ENCODE measurements at places on chromosomes 4 and X.

GRCh38 chr4:153114771-153115321, 89.4 kb upstream of the TRIM2 start:
- DNase-seq = peak; percentile 15

DNA sequence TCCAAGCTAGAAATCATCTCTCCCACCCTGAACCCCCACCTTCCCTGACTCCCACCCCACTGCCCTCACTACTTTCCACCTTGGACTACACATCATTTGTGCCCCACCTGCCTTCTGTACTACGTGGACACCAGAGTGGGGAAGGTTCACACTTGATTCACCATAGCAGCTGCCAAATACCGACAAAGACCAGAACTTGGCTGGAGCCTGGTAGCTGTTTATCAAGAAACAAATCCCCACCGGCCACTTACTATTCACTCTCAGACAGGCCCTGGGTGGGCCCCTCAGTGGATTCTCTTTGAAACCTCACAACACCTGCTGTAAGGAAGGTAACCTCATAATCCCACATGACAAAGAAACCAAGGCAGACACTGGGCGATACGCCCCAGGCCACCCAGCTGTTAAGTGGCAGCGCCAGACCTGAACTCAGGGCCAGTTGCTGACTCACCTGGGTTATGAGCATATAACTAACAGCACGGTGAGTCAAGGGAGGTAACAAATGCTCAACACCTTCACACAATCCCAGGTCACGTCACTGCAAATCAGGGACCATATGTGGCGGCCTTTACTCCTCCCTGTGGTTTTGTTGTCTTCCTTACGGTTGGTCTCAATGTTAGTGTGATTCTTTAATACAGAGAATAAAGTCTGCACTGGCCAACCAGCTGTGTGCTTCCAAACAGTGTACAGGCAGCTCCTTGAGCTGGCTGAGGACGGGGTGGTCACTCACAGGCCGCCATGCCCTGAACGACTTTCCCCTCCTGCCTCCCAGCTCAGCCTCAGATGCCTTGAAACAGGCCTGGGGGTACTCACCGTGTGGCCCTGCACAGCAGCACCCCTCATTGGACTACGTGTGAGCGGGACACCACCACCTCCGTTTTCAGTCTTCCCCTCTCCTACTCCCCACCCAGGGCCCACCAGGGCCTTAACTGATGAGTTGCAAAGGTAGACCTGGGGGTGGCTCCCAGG, 7.5 kb downstream of the WDR1 start:
- no peak for DNase-seq

DNA sequence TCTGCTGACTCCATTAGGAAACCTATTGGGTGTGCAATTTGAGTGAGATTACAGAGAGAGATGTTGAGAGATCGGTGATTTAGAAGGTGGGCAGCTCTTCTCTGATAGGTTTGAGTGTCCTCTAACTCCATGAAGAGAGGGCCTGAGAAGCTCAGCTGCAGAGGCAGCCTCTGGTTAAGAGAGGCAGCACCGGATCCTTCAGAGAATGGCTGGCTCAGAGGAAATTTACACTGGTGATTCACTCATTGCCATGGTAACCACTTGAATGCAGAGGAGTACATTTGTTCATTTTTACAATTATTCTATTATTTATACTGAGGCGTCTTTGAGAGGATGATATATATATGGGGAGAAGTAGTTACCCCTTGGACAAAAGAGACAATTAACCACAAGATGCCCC, 171.7 kb downstream of the PDGFRA start:
- peak; percentile 61 for DNase-seq

GRCh38 chr4:54783402-54784110, 125.8 kb downstream of the KIT start:
- DNase-seq = peak; percentile 32

- DNase-seq = no peak
Observed at GRCh38 chr4:183431614-183432013, 12.8 kb upstream of the CDKN2AIP start.

GRCh38 chrX:40152173-40152711, 54.5 kb upstream of the BCOR start:
- DNase-seq = no peak

- DNase-seq = no peak
Observed at GRCh38 chr4:78068481-78068880, 11.4 kb downstream of the FRAS1 start.

DNA sequence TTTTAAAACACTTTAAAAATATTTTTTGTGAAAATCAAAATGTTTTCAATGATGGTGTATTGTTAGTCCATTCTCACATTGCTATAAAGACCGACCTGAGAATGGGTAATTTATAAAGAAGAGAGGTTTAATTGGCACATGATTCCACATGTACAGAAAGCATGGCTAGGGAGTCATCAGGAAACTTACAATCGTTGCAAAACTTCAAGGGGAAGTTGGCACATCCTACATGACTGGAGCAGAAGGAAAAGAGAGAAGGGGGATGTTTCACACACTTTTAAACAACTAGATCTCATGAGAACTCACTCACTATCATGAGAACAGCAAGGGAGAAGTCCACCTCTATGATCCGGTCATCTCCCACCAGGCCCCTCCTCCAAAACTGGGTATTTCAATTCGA, 110.7 kb downstream of the TMEM47 start:
- no peak for DNase-seq

DNA sequence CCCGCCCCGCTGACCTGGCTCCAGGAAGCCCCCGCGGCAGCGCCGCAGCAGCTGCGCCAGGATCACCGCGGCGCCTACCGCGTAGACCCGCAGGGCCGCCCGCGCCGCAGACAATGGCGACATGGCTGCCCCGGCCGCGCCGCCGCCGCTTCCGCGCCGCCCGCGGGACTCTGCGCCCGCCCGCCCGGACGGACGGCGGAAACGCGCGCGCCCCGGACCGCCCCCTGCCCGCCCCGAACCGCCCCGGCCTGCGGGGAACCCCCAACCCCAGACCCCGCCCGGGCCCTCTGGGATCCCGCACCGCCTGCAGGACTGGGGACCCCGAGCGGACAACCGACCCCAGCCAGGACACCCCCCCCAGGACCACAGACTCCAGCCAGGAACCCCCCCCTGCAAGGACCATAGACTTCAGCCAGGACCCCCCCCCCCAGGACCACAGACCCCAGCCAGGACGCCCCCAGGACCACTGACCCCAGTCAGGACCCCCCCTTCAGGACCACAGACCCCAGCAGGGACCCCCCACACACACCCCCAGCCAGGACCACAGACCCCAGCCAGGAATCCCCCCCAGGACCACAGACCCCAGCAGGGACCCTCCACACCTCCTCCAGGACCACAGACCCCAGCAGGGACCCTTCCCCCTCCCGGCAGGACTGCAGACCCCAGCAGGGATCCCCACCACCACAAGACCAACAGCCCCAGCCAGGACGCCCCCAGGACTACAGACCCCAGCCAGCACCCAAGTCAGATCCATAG, at the start of the genes DHRSX and ZBED1:
DHRSX (minus strand) TSS at position 174 of the 756 bp plus-strand sequence; CDS start at position 123, 51 bp downstream.
ZBED1 (minus strand) TSS at position 174 of the 756 bp plus-strand sequence. CDS start 10,257 bp downstream, outside the sequence.
- DNase-seq = no peak

DNA sequence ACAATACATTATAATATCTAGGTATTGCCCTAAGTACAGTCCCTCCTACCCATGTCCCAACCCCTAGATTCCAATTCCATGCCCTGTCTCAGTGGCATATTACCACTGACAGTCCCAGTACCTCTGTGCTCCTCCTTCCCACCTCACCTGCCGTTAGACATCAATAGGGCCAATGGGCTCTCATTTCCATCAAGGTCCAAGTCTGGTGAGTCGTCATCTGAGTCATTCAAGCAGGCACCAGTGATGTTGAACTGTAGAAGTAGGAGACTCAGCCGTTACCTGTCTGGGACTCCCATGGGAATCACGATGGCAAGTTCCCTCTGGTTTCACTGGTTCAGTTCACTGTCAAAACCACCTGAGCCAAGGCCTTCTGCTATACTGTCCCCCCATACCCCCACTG, 51.7 kb downstream of the PHF8 start:
- DNase-seq = no peak

DNA sequence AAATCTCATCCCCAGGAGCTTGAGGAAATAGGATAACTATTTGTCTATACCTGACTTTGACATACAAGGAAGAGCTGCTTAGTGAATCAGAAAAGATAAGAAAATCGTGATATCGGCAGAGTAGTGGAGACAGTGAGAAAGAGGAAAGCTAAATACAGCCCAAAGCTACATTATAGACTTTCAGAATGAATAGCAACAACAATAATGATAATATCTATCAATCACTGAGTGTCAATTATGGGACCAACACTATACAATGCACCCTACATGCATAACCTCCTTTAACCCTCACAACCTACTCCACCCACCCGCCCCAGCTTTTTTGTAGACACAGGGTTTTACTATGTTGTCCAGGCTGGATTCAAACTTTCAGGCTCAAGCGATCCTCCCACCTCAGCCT, 205.1 kb downstream of the PPP3CA start:
- DNase-seq = no peak

DNA sequence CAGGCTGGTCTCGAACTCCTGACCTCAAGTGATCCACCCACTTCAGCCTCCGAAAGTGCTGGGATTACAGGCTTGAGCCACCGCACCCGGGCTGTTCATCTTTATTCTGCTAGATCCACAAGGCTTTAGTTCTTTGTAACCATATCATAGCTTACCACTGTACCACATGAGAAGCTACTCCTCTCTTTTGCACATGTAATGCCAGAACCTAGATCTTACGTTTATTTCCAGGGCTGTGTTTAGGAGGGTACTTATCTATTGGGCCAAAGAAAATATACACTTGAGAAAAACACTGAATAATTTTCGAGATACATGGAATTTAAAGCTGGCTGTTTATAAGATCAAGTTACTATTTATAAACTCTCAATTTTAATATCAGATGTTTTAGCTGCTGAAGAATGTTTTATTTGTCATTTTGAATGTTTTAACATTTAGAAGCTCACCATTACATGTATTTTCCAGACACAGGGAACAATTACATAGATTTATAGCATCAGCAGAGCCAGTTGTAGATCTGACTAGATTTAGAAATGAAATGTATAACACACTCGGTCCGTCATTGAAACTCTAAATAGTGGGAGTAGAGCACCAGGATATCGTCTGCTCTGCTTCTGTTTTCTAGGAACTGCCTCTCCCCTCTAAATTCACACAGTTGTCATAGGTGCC, 155.3 kb upstream of the HAND2 start:
- no peak for DNase-seq

- DNase-seq = no peak
Observed at GRCh38 chr4:83232082-83232481, 52.5 kb downstream of the COQ2 start.

GRCh38 chr4:18675586-18676525, 654.3 kb upstream of the LCORL start:
- no peak for DNase-seq

GRCh38 chrX:98731821-98732220, 1678.3 kb downstream of the PCDH19 start:
- no peak for DNase-seq

DNA sequence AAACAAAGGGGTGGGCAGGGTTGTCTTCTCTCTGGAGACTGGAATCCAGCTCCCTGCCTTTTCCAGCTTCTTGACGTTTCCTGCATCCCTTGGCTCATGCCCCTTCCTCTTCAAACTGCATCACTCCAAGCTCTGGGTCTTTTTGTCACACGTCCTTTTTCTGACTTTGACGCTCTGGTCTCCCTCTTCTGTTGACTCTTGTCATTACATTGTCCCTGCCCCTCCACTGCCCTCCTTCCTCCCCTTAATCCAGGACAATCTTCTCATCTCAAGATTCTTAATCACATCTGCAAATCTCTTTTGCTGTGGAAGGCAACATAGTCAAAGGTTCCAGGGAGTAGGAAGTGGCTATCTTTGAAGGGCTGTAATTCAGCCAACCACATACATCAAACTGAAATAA, 178.3 kb downstream of the TMA16 start:
- DNase-seq = no peak

DNA sequence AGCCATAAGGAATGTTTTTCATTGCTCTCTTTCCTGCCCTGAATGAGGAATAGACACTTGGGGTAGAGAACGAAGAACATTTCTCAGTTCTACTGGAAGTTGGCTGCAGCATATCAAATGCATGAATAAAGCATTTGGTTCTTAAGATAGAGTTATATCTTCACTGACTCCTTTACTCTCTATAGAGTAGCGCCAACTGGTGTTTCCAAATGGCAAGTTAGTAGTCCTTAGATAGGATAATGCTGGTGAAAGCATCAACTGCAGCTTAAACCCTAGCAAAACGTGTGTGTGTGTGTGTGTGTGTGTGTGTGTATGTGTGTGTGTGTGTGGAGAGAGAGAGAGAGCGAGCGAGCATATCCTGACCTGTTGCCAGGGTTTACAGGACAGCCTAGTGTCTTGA, 62.2 kb upstream of the FRMPD4 start:
- DNase-seq = no peak

DNA sequence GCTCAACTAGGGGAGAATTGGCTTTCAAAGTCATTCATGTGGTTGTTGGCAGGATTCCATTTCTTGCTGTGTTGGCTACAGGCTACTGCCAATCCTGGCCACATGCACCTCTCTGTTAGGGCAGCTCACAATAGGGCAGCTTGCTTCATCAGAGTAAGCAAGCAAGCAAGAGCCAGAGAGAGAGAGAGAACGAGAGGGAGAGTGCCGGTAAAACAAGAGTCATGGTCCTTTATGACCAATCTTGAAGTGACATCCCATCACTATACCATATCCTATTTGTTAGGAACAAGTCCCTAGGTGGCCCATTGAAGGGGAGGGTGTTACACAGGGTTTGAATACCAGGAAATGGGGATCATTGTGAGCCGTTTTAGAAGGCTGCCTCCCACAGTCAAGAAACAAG, 33.0 kb upstream of the TLR2 start:
- no peak for DNase-seq

DNA sequence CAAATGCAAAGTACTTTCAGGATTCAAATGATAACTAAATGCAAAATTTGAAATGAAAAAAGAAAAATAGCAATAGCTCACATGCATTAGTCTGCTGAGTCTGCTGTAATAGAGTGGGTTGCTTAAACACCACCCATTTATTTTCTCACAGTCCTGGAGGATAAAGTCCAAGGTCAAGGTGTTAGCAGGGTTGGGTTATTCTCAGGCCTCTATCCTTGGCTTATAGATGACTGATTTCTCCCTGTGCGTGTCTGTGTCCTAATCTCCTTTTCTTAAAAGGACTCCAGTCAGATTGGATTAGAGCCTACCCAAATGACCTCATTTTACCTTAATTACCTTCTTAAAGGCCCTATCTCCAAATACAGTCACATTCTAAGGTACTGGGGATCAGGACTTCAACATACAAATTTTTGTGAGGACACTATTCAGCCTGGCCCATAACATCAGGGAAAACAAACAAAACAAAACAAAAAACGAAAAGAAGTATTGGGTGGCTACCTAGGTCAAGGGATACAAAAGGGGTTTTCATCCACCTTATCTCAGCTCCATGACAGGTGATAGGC, 6.3 kb upstream of the TBL1X start:
- no peak for DNase-seq

DNA sequence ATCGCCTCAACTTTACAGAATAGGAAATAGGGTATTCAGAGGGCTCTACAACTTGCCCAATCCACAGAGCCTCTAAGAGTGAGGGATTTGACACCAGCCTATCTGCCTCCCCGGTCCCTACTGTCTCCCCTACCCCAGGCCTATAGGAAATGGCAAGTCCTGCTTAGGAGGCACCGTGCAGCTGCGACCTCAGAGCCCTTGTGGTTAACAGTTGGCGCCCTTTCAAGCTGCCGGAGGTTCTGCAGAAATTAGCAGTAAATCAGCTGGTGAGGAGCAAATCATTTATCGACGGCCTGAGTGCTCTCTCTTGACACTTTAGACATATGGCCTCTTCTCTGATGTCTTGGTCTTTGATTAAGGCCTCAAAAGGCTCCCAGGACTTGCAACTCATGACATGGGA, 96.9 kb downstream of the CLNK start:
- DNase-seq = no peak

All from GM04504 (cell line).